HuH-7 (cell line): ENCODE measurements at places on chromosomes 3 and 15.
A peak's percentile ranks its signal among the peaks of the same experiment; 100 is the strongest.

DNA sequence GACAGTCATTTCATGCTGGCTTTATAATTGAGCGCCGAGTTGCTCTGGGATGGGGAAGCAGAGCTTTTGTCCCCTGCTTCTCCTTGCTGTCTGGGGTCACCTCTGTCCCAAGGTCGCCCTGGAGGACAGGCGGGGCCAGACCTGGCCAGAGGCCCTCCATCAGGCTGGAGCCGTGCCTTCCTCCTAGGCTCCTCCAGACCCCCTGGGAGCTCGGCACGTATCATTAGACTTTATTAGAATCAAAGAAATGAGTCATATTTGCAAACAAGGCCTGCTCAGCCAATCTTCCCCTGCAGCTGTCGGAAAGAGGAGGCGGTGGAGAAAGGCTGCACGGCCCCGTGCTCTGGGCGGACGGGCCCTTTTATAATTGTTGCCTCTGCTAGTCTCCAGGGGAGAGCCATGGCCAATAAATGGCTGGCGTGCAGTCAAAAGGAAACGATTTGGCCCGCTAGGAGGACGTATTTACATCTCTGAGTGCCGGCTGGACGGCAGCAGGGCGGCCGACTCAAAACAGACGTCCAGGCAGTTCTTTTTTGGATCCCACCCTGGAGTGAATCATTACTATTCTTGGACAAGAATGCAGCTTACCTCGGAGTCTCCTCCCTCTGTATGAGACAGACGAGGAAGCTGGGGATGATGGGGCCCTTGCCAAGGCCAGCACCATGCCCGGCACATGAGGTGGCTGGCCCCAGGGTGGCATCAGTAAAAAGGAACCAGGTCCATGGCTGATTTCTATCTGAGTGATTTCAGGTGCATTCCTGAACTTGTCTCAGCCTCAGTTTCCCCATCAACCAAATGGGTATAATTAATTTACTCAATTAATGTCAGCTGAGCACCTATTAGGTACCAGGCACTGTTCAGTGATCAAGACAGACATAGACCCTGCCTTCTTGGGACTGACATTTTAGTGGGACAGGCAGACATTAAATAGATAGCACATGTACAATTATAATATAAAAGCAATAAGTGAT, 50.6 kb downstream of the SLC6A6 start:
- DNase-seq = no peak

- DNase-seq = no peak
These were observed 811 bp downstream of the C3orf52 start for GRCh38 chr3:112086875-112087524.

GRCh38 chr15:77482570-77482969, 61.9 kb downstream of the HMG20A start:
- DNase-seq = no peak

DNA sequence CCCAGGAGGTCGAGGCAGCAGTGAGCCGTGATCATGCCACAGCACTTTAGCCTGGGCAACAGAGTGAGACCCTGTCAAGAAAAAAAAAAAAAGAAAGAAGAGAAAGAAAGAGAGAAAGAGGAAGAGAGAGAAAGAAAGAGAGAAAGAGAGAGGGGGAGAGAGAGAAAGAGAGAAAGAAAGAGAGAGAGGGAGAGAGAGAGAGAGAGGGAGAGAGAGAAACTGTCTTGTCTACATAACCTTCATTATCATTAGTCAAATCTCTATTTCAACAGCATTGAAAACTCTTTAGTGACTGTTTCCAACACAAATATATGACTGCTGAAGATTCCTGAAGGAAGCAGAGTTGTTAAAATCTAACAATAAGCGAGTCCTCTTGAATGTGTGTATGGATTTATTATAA, 304.3 kb downstream of the MAGI1 start:
- DNase-seq = no peak

DNA sequence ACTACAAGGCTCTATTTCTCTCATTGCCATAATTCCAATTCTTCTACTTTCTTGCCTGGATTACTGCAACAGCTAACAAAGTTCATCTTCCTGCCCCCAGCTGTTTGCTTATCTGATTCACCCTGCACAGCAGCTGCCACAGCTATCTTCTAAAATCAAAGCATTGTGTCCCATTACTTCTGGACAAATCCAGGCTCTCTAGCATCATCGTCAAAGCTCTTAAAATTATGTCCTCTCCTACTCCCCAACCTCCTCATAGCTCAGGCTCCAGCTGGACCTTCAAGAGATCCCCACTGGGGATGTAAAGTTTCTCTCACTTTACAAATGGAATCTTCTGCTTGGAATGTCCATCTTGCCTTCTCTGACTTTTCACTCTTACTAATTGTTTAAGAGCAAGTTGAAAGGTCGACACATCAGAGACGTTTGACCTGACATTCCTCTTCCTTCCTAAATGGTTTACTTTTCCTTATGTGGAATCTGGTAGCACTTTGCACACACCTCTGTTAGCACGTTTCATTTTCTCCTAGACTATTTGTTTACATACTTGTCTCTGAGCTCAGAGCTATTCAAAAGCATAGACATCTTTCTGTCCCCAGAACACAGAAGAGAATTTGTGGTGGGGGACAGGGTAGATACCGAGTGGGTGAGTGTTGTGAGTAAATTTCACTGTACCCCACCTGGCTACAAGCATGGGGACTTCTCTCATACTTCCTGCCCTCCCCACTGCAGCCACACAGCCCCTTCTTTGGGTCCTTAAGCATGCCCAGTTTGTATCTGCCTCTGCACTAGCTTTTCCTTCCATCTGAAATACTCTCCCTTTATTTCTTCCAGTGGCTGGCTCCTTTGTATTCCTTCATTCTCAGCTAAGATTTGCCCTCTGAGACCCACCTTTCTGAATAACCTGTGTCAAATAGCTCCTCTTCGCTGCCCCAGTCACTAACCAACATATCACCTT, 77.9 kb downstream of the SERPINI1 start:
- DNase-seq = no peak

DNA sequence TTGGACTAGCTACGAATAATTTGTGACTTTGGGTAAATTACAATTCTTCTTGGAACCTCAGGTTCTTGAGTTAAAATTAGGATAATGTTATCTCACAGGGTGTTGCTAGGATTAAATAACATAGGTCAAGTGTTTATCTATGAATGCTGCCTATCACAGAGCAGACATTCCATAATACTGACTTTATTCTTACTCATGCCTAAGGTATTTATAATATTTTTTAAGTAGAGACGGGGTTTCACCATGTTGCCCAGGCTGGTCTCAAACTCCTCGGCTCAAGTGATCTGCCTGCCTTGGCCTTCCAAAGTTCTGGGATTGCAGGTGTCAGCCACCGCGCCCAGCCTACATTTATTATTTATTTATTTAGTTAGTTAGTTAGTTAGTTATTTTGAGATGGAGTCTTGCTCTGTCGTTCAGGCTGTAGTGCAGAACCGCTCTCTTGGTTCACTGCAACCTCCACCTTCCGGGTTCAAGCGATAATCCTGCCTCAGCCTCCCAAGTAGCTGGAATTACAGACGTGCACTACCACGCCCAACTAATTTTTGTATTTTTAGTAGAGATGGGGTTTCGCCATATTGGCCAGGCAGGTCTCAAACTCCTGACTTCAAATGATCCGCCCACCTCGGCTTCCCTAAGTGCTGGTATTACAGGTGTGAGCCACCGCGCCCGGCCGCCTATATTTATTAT, 741 bp upstream of the ZNF106 start:
- no peak for DNase-seq

DNA sequence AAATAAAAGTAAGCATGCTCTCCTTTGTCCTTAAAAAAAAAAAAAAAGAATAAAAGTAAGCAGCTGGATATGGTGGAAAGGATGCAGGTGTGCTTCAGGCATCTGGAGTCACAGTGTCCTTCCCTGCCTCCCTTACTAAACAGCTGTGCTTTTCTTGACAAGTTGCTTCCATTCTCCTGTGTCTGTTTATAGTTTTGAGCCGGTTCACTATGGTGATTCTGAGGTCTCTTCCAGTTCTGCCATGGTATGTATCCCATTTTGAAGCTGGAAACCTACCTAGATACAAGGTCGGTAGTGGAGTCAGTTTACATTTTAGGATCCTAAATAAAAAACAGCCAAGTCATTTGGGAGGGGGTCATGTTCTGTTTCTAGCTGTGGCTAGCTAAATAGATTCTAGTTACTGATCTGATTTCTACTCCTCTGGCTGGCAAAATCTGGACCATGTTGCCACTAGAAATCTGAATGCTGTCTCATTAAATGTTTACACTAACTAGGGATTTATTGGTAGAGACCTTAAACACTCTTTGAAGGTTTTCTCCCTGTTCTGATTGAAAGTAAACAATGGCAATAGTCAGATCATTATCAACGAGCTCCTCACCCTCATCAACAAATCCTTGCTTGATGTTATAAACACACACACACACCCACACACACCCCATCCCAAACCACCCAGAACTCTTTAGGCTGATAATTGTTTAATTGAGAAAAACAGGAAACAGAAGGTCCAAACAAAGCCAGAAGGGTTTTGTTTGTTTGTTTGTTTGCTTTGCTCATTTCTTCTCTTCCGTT, 7.9 kb downstream of the TNFSF10 start:
- DNase-seq = no peak

DNA sequence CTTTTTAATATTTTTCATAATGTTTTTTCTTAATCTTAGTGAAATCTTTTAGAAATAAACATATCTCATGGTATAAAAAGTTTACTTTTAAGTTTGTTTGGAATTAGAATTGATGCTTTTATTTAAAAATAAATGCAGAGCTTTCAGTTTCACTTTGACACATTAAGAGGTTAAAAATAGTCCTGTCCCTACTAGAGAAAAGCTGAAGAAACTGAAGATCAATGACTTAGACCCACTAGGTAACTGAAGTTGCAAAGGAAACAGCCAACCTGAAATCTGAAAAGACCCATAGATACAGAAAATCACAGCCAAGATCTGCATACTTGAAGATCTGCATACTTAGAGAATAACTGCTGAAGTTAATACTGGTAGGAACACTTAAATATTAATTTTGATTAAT, 237.6 kb downstream of the RAP2B start:
- no peak for DNase-seq

GRCh38 chr3:128311441-128311844, 155.2 kb downstream of the DNAJB8 start:
- DNase-seq = no peak

GRCh38 chr15:62850791-62851291, 191.7 kb upstream of the TPM1 start:
- DNase-seq = no peak

- no peak for DNase-seq
These were observed 256.6 kb downstream of the ROBO2 start for GRCh38 chr3:77296527-77296926.

DNA sequence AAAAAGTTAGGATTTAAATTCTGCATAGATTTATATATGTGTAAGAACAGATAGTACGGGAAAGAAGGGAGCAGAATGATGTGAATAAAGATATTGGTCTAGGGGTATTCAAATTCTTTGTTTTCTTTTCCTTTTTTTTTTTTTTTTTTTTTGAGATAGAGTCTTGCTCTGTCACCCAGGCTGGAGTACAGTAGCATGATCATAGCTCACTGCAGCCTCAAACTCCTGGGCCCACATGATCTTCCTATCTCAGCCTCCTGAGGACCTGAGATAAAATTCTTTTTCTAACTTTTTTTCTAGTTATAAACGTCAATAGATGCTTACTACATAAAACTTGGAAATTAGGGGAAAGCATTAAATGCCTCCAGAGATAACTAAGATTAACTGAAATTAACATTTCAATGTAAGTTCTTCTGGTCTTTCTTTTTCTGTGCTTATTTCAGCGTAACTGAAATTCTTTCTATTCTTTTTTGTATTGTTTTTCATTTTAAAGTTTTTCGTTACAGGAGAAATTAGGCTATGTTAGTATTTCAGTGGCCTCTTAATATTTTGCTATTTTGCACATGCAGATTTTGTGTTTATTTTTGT, 29.2 kb downstream of the UBE2Q2 start:
- no peak for DNase-seq

- no peak for DNase-seq
These were observed 5.7 kb upstream of the CNTN6 start for GRCh38 chr3:1087066-1087560.

GRCh38 chr15:61598655-61599054, 369.6 kb upstream of the RORA start:
- no peak for DNase-seq

DNA sequence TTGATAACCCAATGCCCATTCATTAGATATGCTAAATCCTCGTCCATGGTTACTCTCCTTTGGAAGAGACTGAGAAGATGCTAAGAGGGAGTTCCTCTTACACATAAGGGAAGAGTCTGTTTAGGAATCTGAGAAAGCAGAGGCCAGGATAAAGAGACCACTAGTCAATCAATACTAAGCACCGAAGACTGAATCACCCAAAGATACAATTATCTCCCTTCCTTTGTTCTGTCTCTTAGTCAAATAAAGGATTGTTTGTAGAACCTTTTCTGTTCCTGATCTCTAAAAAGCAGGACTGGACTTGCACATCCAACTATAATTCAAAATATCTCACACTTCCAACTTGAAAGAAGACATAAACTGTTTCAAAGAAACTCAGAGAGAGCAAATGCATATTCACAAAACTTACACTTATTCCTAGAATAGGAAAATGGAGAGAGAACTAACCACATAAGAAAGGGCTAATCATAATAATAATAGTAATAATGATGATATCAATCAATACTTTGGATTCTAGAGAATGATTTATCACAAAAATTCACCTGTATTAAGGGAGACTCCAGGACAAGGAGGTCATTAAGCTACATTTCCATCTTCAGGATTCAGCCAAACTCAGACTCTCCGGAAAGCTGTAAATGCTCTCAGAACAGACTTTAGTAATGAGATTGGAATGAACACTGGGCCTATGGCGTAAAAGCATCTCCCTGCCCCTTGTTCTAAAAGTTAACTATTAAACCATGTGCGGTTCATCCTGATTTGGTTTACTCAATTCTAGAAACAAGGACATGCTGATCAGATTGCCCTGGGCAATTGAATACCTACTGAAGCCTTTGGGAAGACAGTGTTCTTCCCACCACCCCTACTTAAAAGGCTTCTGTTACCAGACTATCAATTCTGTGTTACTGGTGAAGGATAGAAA, 401.5 kb downstream of the ZBTB20 start:
- peak; percentile 52 for DNase-seq

DNA sequence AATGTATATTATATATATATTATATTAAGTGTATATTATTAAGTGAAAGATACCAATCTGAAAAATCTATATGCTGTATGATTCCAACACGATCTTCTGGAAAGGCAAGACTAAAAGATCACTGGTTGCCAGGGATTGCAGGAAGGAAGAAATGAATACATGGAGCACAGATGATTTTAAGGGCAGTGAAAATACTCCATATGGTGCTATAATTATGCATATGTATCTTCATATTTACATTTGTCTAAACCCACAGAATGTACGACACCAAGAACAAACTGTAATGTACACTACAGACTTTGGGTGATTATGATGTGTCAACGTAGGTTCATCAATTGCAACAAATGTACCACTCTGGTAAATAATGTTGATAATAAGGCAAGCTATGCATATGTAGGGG, 194.7 kb upstream of the MME start:
- no peak for DNase-seq

- DNase-seq = no peak
These were observed 10.8 kb upstream of the PLD1 start for GRCh38 chr3:171821044-171821443.

- no peak for DNase-seq
These were observed 98.3 kb upstream of the ZBTB20 start for GRCh38 chr3:115245438-115245837.
